ENCODE measurements at places on chromosomes 4 and X.
A peak's percentile ranks its signal among the peaks of the same experiment; 100 is the strongest.

DNA sequence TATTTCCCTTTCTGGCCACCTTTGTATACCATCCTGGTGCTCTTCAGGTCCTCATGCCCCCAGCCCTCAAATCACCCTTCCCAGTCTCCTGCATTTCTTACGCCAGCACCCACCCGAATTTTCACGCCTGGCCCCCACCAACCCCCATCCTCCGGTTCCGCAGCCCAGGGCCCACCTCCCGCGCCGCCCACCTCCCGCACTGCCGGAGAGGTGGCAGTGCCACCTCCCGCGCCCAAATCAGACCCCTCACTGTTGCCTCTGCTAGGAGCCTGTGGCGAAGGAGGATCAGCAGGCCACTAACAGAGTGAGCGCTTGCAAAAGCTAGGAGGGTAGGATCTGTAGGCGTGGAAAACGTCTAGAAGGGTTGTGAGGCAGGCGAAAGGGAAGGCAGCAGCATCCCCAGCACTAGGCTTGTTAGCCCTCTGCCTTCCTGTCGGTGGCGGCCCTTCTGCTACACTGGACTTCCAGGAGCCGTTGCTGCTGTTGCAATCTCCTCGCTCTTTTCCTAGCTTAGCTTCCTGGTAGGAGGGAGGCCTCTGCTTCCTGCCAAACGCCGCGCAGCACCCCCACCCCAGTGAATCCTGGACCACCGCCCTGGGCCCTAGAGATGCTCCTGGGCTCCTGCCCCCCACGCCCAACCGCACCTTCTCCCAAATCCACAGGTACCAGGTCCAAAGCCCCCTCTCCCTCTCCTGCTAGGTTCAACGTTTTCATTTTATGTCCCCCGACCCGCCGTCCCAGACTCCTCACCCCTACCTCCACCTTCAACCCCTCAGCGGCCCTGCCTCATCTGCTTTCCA, 51.0 kb downstream of the SPIN2B start:
- DNase-seq: no peak

DNA sequence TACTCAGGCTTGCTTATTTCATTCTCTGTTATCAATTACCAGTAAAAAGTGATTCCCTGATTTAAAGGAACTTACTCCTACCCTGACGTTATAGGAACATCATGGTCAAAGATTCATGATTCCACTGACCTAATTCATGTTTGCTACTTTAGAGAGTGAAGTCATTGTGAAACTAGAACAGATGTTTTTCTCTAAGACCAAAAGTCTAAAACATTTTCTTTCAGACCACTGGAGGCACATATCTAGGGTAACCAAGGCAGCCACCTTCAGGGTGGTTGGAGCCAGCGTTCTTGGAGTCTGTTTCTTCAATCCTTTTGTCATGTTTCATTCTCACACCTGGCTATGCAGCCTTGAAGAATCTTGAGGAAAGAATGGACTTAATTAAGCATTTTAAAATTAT, 77.8 kb downstream of the GALNTL6 start:
- no peak for DNase-seq

- no peak for DNase-seq
Observed at GRCh38 chrX:153611298-153612095, 12.6 kb upstream of the CCNQ start.

GRCh38 chrX:9315086-9315485, 149.8 kb upstream of the TBL1X start:
- no peak for DNase-seq

DNA sequence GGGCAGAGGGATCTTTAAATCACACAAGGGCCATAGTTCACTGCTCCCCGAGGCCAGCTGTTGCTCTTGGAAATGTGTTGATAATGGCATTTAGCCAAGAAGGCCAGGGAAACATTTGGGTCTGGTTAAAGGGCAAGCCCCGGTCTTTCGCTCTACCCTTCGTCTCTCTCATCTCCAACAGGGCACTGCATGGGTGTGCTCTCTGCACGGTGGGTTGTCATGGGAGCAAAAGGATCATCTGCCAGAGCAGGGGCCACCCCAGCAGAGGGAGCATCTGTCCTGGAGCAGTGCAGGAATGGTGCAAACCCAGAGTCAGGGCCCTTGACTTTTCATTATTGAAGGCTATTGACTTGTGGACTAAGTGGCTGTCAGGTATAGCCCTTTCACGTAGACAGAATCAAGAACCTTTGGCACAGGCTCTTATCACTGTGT, 22.7 kb upstream of the PGRMC2 start:
- peak; percentile 31 for DNase-seq

DNA sequence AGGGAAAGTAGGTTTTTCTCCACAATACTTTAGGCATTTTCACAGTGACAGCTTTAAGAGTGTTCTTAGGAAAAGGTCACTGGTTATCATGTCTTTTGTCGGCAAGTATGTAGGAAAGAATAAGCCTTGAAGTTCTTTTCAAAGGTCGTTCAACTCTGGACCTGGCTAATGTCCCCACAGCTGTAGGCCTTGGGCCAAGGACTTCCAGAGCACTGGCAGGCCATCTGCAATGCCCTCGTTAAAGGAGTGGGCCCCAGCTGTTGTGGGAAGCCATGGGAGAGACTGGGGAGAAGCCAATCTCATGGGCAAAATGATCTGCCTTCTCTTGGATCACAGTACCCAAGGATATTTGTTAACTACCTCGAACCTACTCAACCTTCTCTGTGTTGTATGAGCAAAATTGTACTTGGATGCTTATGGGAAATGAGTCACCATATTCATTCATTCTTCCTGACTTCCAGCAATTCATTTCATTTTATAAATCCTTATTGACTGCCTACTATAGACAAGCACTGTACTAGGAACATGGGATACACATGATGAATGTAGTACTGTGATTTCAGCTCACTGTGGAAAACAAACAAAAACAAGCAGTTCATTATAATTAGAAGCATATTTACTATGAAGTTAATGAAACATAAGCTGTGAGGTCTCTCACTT, 141.1 kb upstream of the KIT start:
- DNase-seq: no peak

GRCh38 chr4:124478470-124478869, 234.1 kb downstream of the ANKRD50 start:
- DNase-seq: no peak

DNA sequence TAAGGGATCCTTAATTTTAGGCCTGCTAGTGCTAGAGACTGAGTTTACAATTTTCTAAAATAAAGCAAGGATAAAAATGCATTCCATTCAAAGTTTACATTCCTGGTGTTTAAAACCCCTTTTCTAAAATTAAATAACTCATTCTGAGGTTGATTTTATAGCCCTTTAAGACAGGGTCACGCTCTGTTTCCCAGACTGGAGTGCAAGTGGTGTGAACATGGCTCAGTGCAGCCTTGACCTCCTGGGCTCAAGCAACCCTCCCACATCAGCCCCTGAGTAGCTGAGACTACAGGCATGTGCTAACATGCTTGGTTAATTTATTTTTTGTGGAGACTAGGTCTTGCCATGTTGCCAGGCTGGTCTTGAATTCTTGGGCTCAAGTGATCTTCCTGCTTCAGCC, 6.8 kb upstream of the CDKL2 start:
- DNase-seq: peak; percentile 46

GRCh38 chr4:7660176-7661039, 225.7 kb upstream of the PSAPL1 start:
- DNase-seq: no peak

GRCh38 chr4:828641-829271, 2.8 kb upstream of the CPLX1 start:
- peak; percentile 23 for DNase-seq

DNA sequence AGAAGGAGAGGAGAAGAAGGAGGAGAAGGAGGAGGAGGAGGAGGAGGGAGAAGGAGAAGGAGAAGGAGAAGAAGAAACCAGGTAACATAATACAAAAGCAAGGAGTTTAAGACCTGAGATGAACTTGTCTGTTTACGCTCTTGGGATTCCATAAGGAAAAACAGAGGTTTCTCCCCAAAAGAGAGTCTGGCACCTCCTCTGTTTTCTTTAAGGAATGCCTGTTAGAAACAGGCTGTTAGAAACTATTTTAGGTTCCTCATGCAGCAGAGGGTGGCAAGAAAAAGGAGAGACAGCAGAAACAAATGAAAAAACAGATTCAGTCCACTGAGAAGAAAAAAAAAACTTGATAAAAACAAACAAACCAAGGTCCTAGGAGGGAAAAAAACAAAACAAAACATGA, 10.3 kb upstream of the FHDC1 start:
- DNase-seq: no peak

DNA sequence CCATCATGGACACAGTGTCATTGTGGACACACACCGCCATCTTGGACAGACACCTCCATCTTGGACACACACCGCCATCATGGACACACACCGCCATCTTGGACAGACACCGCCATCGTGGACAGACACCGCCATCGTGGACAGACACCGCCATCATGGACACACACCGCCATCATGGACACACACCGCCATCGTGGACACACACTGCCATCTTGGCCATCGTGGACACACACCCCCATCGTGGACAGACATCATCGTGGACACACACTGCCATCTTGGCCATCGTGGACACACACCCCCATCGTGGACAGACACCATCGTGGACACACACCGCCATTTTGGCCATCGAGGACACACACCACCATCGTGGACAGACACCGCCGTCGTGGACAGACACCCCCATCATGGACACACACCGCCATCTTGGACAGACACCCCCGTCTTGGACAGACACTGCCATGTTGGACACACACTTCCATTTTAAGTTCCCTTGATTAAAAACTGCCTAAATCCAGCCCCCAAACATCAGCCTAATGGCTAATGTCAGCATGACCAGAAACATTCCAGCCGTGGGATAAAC, 9.1 kb downstream of the ASMTL start:
- DNase-seq: no peak

- no peak for DNase-seq
Observed at GRCh38 chr4:667545-667925, 6.5 kb downstream of the ATP5ME start.

GRCh38 chr4:110675426-110675825, 52.5 kb upstream of the PITX2 start:
- no peak for DNase-seq

- no peak for DNase-seq
Observed at GRCh38 chr4:138317175-138317748, 75.1 kb upstream of the SLC7A11 start.

- DNase-seq: peak; percentile 60
Observed at GRCh38 chr4:1731180-1731579, 9.9 kb downstream of the TACC3 start.

- DNase-seq: no peak
Observed at GRCh38 chrX:39726771-39727170, 371.0 kb downstream of the BCOR start.

DNA sequence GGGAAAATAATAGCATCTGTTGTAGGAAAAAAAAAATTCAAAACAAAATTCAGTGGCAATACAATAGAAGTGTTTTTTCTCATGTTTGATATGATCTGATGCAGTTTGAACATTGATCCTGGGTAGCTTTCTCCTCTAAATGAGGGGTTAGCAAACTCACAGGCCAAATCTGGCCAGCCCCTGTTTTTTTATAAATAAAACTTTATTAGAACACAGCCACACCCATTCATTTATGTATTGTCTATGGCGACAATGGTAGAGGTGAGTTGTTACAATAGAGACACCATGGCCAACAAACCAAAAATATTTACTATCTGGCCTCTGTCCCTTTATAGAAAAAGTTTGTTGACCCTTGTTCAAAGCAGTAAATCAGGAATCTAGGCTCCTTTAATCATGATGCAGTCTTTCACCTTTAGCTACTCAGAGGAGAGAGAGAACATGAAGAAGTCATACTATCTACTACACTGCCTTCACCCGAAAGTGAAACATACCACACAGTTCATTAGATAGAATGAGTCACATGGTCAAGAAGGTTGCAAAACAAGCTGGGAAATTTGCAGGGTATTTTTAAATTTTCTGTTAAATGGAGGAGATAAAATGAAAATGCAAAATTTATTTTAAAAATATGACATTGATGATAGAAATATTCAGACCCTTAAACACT, 186.6 kb upstream of the MAOA start:
- DNase-seq: no peak

DNA sequence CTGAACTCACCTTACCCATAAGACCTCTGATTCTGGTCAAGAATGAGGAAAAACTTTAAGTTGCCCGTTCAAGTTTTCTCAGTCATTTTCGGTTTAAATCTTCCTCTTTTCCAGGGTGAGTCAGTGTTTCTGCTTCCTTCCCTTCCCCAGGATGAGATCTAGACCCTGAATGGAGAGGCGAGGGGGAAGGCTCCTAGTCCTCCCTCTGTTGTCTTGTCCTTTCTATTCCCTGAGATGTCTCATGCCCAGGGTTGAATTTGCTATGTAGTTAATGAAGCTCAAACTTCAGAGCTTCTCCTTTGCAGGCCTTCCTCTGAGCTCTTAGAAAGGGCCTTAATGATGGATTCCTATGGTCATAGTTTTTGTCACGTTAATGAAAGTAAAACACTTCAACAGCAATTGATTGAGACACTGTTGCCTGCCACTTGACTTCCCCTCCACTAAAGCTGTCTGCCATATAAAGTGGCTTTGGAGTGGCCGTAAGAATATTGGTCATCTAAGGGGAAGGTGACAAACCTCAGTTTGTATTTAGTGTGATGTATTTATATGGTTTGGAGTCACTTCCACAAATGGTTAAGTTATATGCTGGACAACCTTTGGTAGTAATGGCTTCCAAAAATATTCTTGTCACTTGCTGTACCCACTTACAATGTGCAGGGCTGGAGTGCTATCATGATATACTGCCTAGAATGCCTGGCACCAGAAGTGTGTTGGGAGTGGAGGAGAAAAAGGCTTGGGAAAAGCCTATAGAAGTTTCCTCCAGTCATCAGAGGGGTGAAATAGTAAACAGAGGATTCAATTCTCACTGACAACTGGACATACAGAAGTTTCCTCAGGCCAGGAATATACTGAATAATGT, 24.3 kb upstream of the GPRIN3 start:
- no peak for DNase-seq

GRCh38 chr4:165605811-165606210, 227.0 kb downstream of the CPE start:
- DNase-seq: no peak

- peak; percentile 0 for DNase-seq
Observed at GRCh38 chrX:71492231-71493065, 40.5 kb upstream of the OGT start.

- DNase-seq: no peak
Observed at GRCh38 chr4:146978641-146979040, 33.0 kb upstream of the TTC29 start.

DNA sequence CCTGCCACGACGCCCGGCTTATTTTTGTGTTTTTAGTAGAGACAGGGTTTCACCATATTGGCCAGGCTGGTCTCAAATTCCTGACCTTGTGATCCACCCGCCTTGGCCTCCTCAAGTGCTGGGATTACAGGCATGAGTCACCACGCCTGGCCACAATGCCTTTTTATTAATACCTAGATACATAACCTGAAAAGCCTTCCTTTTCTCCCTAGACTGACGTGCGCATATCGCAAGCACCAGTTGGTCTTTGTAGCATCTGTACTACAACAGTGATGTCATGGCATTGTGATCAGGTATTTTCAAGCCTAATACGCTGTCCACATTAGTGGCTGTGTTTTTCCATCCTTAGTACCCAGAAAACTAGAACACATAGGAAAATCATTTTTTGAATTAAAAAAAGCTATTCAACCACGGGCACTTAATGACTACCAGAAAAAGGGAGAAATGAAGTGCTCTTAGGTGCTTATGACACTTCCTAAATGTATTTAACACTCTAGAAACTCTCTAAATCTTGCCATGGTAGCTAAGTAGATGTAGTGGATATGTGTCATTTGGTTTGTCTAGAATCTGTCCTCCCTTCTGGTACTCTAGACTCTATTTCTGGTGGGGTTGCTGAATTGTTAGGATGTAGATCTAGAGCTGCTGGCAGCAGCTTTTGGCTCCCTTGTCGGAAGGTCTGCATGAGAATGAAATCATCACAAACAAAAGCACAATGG, 707.8 kb downstream of the STIM2 start:
- DNase-seq: no peak

GRCh38 chrX:85024562-85024961, 20.9 kb downstream of the APOOL start:
- DNase-seq: no peak
